Vagina (tissue), 2 donors: ENCODE measurements at places on chromosomes 6 and 20. TPM values are rescaled to one million over a fixed set of nuclear protein-coding genes. Genes with fewer than 3 reads are reported as not detected.

DNA sequence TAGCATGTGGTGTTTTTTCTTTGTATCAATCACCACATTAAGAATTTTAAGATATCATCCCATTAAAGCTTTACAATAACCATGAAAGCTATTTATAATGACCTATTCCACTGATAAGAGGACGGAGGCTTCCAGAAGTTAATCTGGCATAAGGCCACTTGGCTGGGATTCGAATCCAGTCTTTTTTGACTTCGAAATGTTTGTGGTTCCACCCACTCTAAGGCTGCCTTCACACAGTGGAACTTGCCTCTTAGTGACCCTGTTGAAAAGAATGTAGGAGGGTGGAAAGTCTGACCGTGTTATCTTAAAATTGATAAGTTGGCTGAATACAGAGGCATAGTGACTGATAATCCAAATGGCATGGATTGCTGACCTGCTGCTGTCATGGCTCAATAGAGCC is 959.7 kb downstream of the KIF16B start:
- DNase-seq = no peak
- H3K27me3 ChIP-seq = no peaks in the 10 kb centered on the region
- no peak overlapping the region for H3K4me3 ChIP-seq
- no peak overlapping the region for H3K27ac ChIP-seq

- DNase-seq = no peak
- no peaks in the 10 kb centered on the region for H3K27me3 ChIP-seq
- no peak overlapping the region for H3K27ac ChIP-seq
- no peak overlapping the region for H3K4me3 ChIP-seq
- peaks cover 7% of the 10 kb centered on the region for H3K4me1 ChIP-seq
These were observed 99.7 kb downstream of the EYA2 start for GRCh38 chr20:46994341-46994740.

DNA sequence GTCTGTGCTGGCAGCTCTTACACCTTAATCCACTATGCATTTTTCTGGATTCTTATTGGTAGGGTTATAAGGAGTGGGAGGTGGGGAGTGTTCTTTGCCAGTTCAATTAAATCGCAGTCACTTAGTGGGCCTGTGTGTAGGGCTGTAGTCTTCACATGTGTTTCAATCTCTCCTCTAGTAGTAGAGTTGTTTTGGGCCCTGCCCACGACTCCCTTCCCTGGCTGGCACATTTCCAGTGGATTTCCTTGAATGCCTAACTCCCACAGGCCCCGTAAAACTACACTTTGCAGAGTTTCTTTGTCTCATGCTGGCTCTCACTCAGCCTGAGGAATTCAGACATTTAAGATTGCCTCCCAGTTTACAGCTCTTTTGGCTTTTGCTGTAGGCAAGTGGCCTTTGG is 414.0 kb upstream of the OPRM1 start:
- no peak overlapping the region for H3K4me3 ChIP-seq
- H3K36me3 ChIP-seq = no peaks in the 10 kb centered on the region
- no peaks in the 10 kb centered on the region for H3K27me3 ChIP-seq
- DNase-seq = no peak
- H3K4me1 ChIP-seq = no peaks in the 10 kb centered on the region

DNA sequence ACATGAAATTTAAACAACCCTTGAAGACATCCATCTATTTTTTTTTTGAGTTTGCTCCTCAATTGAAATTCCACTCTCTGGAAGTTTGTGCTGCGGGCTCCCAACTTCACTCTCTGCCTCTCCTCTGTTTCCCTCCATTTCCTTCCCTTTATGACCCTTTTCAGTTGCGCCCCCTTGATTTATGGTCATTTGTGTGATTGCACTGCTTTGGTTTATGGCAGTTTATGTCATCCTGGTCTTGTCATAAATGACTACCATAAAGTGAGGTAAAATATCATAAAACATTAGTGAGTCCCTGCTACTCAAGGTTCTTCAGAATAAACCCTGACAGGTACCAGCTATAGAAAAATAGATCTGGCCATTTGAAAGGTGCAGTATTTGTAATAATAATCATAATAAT is 348.3 kb upstream of the ZFP64 start:
- no peaks in the 10 kb centered on the region for H3K4me1 ChIP-seq
- H3K36me3 ChIP-seq = no peaks in the 10 kb centered on the region
- no peak overlapping the region for H3K27ac ChIP-seq
- H3K27me3 ChIP-seq = no peaks in the 10 kb centered on the region
- no peak for DNase-seq
- H3K4me3 ChIP-seq = no peak overlapping the region

- no peak overlapping the region for H3K27ac ChIP-seq
- H3K36me3 ChIP-seq = peaks cover 3% of the 10 kb centered on the region
- no peaks in the 10 kb centered on the region for H3K27me3 ChIP-seq
- no peak for DNase-seq
- no peak overlapping the region for H3K4me3 ChIP-seq
These were observed 18.0 kb upstream of the NCOA6 start for GRCh38 chr20:34843421-34843820.

DNA sequence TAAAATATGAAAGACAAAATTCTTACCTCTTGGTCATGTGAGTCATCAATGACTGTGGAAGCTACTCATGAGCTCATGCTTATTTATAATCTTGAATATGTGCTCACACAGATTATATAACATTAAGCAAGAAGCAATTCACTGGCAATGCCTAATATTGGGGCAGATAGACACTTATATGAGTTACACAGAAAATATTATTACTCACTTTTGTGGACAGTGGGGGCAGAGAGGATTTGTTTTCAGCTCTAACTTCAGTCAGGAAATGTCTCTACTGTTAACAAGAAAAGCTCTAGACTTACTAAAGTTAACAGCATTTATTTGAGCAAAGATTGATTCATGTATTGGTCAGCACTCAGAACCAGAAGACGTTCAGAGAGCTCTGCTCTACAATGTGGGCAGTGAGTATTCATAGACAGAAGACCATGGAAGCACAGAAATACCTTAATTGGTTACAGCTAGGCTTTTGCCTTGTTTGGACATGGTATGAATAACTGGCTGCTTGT is 85.8 kb upstream of the AHI1 start:
- H3K27ac ChIP-seq = no peak overlapping the region
- H3K36me3 ChIP-seq = no peaks in the 10 kb centered on the region
- H3K27me3 ChIP-seq = no peaks in the 10 kb centered on the region
- H3K4me1 ChIP-seq = no peaks in the 10 kb centered on the region
- no peak overlapping the region for H3K4me3 ChIP-seq

DNA sequence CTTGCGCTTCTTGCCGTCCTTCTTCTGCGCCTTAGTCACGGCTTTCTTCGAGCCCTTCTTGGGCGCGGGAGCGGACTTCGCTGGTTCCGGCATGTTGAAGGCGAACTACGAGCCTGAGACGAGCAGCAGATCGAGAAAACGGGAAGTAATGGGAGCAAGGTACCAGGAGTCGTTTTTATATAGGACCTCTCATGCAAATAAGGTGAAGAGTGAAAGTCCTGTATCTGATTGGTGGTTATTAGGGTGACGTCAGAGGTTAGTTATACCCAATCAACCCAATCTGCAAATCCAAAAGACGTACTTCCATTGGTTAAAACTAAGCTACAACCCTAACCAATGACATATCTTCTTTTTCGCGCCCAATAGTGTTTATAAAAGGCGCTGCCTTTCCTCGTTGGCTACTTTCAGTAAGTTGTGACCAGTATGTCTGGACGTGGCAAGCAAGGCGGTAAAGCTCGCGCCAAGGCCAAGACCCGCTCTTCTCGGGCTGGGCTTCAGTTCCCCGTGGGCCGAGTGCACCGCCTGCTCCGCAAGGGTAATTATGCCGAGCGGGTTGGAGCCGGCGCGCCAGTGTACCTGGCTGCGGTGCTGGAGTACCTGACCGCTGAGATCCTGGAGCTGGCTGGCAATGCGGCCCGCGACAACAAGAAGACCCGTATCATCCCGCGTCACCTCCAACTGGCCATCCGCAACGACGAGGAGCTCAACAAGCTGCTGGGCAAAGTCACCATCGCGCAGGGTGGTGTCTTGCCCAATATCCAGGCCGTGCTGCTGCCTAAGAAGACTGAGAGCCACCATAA is 100.6 kb upstream of the PRSS16 start:
- H3K4me3 ChIP-seq = peak overlapping the region; percentile 59
- peak overlapping the region; percentile 92 for H3K27ac ChIP-seq
- no peaks in the 10 kb centered on the region for H3K36me3 ChIP-seq
- H3K4me1 ChIP-seq = peaks cover 8% of the 10 kb centered on the region
- no peaks in the 10 kb centered on the region for H3K27me3 ChIP-seq

GRCh38 chr6:12229332-12229731 is 60.8 kb upstream of the EDN1 start:
- no peak overlapping the region for H3K4me3 ChIP-seq
- no peaks in the 10 kb centered on the region for H3K36me3 ChIP-seq
- H3K27me3 ChIP-seq = no peaks in the 10 kb centered on the region
- no peak overlapping the region for H3K27ac ChIP-seq
- peaks cover 12% of the 10 kb centered on the region for H3K4me1 ChIP-seq

DNA sequence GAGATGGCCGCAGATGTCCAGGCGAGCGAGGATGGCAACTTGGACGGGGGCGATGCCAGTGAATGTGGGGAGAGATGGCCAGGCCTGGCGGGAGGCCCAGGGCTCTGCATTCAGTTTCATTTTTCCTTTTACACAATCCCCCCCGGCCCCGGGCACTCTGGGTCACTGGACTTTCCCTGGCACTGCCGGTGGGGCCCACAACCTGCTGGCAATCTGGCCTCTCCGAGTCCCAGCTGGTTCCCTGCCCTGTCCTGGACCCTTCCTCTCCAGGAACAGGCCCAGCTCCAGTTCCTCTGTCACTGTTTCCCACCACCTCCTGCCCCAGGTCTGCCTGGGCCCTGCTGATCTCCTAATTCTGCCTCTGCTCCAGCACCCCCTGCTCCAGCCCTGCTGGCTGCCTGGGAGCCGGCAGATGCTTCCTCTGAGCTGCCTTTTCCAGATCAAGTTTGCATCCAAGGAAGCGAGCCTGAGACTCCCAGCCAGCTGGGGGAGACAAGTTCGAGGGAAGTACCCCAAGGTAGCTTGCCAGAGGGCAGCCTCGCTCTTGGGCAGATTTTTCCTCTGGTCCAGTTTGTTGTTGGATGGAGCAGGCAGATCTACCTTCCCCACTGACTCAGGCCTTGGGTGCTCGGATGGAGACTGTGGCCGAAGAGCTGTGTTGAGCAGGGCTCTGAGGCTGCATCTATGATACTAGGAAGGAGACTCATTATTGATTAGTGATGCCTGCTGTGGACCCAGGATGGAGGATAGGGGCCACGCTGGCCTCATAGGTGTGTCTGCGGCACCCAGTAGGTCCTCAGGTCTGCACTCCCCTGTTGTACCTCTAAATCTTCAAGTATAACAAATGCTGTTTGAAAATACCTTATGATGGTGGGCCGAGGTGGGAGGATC is 83.2 kb downstream of the CEBPB start:
- no peak overlapping the region for H3K4me3 ChIP-seq
- H3K4me1 ChIP-seq = peaks cover 40% of the 10 kb centered on the region
- H3K27me3 ChIP-seq = no peaks in the 10 kb centered on the region
- no peak for DNase-seq

DNA sequence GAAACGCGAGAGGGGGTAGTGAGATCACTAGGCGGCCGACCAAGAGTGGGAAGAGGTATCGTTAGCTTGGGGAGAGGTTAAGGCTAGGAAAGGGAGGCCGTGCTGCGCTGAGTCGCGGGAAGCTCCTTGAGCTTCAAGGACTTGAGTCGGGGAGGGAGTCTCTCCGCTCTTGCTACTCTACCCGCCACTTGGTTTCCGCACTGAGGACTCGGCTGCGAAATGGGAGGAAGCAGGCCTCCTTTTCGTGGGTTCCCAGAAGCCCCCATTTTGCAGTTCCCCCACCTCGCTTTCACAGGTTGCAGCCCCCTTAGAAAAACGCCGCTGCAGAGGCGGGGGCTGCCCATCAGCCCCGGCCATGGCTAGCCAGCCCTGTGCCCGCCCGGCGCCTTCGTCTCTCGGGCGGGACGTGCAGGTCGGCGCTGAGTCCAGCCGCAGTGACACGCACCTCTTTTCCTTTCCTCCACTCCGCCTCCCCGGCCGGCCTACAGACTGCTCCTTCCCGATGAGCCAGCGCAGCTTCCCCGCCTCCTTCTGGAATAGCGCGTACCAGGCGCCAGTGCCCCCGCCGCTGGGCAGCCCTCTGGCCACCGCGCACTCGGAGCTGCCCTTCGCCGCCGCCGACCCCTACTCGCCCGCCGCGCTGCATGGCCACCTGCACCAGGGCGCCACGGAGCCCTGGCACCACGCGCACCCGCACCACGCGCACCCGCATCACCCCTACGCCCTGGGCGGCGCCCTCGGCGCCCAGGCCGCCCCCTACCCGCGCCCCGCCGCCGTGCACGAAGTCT is 4.9 kb downstream of the VGLL2 start:
- peaks cover 21% of the 10 kb centered on the region for H3K4me1 ChIP-seq
- no peak overlapping the region for H3K4me3 ChIP-seq
- peaks cover 4% of the 10 kb centered on the region for H3K27me3 ChIP-seq
- no peak for DNase-seq
- no peaks in the 10 kb centered on the region for H3K36me3 ChIP-seq

DNA sequence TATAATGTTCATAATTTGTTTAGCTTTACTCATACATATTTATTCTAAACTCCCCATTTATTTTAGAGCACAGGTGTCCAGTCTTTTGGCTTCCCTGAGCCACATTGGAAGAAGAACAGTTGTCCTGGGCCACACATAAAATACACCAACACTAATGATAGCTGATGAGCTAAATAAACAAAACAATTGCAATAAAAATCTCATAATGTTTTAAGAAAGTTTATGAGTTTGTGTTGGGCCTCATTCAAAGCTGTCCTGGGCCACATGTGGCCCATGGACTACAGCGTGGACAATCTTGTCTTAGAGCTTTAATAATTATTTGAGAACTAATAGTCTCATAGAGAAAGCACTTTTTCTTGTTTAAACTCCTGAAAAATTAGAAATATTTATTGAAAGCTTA is 131.3 kb downstream of the MYO6 start:
- DNase-seq = no peak
- no peak overlapping the region for H3K4me3 ChIP-seq
- no peaks in the 10 kb centered on the region for H3K36me3 ChIP-seq
- no peak overlapping the region for H3K27ac ChIP-seq
- H3K4me1 ChIP-seq = no peaks in the 10 kb centered on the region

DNA sequence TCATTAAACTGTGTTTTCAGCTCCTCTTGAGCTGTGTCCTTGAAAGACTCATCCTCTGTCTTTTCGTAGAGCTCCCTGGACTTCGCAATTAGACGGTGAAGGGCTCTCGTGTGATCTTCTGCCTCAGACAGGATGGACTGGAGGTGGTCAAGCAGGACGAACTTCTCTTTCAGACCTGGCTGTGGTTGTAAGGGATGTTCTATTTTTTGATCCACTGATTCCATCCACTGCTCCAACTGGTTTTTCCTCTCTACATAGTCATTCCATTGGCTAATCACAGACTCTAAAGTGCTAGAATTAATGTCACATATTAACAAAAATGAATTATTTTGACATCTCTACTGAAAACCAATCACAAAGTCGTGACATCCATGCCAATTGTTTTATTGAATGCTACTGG is 250.1 kb downstream of the SYNE1 start:
- H3K36me3 ChIP-seq = no peaks in the 10 kb centered on the region
- no peak for DNase-seq
- H3K27ac ChIP-seq = no peak overlapping the region
- H3K4me3 ChIP-seq = no peak overlapping the region
- H3K4me1 ChIP-seq = peaks cover under 1% of the 10 kb centered on the region

GRCh38 chr6:112665815-112666214 is 318.7 kb downstream of the RFPL4B start:
- DNase-seq = no peak
- H3K4me3 ChIP-seq = no peak overlapping the region
- no peak overlapping the region for H3K27ac ChIP-seq
- no peaks in the 10 kb centered on the region for H3K27me3 ChIP-seq
- H3K4me1 ChIP-seq = no peaks in the 10 kb centered on the region

GRCh38 chr20:9114709-9115108 is 45.8 kb downstream of the PLCB4 start:
- H3K4me3 ChIP-seq = no peak overlapping the region
- no peak for DNase-seq
- no peaks in the 10 kb centered on the region for H3K36me3 ChIP-seq
- H3K27ac ChIP-seq = no peak overlapping the region

Gene ACTL10
- total RNA-seq = 1.5 TPM

Gene AKAP12
- 88.1 TPM for total RNA-seq

Gene MAP7
- total RNA-seq = 9.3 TPM

Gene SNRPB2
- 17.2 TPM for total RNA-seq
